ENCODE measurements at places on chromosomes 2 and 18.

- no peak for DNase-seq
Measured at GRCh38 chr2:163655667-163656066, 80.1 kb downstream of the FIGN start.

DNA sequence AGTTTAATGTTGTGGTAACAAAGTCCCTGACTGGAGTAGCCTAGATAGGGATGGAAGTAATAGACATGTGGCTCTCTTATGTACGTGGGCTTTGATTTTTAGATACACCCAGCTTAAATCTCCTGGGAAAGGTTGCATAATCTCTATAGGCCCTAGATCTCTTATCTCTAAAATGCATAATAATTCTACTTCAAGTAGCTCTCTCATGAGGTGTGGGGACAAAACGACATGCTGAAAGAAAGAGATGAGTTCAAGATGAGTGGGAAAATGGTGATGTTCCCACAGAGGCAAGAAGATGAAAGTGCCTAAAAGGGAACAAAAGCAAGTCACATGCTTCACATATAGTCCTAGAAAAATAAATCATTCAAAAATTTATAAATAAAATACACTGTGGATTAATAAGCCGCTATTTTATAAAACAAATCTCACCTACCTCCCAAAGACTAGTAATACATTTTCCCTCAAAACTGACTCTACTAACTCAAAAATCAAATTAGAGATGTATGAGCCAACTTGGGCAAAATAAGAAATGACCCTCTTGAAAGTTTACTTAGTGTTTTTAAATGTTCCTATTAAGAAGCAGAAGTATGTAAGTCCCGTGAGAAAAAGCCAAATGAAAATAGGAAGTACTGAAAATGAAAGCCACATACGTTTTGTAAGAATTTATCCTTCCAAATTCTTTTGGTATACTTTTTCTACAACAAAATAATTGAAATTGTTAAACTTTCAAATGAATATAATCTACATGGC is 148.2 kb upstream of the ITGA4 start:
- no peak for DNase-seq

DNA sequence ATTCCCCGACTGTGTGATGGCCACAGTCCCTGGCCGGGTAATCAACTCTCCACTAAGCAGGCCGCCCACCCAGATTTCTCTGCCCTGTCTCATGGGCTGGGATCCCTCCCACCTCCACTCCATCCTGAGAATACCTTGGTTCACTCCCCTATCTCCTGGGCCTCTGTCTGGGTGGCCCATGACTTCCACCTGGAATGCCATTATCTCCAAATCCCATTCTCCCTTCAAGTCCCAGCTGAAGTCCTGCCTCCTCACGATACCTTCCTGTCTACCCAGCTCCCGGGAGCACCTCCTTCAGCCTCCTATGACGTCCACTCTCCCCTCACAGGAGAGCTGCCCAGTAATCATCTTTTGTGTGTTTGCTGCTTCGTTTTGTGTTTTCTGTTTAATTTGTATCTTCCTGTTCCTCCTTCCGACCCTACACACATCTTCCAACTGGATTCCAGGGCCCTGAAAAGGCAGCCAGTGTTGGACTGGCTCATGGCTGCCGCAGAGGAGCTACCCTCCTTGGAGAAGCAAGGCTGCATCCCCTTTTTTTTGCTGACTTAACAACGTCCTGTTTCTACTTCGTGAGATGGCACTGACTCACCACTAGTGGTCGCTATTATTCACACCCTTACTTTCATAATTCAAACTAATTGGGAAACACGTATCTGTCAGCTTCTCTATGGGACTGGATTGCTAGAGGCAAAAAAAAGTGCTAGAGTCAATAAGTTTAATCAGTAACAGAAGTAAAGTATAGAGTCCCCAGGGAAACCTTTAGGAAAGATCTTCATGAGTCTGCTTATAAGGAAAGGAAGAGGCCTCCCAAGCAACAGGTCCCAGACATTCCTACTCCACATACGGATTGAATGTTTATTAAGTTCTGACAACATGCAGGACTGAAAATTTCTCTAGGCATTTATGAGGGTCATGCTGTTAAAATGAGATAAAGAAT is 171.9 kb upstream of the GATA6 start:
- DNase-seq: no peak

GRCh38 chr2:232949016-232949415 is 64.0 kb downstream of the NGEF start:
- no peak for DNase-seq

GRCh38 chr2:11658208-11659114 is 11.5 kb downstream of the NTSR2 start:
- DNase-seq: no peak

DNA sequence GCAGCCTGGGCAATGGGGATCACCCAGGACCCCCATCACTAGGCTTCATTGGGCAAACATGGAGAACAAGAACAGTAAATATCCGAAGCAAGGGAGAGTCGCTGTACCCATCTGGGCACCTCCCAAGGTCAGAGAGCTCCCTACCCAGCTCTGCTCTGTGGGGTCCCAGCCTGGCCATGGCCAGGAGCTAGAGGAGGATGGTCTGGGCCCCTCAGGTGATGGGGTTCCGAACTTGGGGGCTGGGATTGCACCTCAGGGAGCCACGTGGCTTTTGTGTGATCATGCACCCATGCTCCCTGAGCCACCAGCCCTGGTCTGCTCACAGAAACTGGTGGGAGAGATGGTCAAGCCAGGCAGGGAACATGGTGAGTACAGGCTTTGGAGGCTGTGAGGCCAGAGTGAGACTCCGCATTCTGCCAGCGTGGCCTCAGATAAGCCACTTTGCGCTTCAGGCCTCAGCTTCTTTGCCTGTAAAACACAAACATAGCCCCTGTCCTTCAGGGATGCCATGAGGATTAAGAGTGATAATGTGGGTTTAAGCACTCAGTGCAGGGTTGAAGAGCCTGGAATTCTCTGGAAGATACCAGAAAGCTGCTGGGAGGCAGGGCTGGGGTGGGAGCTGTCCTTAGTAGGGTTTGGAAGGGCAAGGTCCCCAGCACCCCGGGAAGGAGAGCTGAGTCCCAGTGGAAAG is 3.0 kb upstream of the NMUR1 start:
- DNase-seq: no peak

DNA sequence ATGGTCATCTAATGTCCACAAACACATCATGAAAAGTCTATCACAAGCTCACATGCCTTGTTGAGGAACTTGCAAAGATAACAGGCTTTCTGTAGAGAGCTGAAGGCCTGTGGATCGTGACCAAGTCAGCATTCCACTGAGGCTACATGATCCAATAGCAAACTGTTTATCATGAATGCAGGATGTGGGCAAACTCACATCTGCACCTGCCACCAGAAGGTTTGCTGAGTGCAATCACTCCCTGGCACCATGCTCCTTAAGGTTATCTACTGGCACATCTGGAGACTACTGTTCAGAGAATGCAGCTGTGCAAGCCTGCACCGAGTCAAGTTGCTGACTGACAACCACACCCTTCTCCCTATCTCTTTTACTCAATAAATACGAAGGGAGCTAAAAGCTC is 67.3 kb upstream of the ACAA2 start:
- no peak for DNase-seq

GRCh38 chr2:149330127-149331022 is at the start of gene LYPD6:
Gene LYPD6, plus strand, starts transcription at chr2:149330587. Its CDS starts 107,122 bp downstream, at chr2:149437709.
- DNase-seq: peak; percentile 77

GRCh38 chr18:8519102-8519501 is 90.1 kb upstream of the RAB12 start:
- no peak for DNase-seq

GRCh38 chr2:197360744-197361156 is 50.2 kb upstream of the ANKRD44 start:
- no peak for DNase-seq

- DNase-seq: no peak
Measured at GRCh38 chr18:43879415-43879814, 602.1 kb upstream of the SYT4 start.

DNA sequence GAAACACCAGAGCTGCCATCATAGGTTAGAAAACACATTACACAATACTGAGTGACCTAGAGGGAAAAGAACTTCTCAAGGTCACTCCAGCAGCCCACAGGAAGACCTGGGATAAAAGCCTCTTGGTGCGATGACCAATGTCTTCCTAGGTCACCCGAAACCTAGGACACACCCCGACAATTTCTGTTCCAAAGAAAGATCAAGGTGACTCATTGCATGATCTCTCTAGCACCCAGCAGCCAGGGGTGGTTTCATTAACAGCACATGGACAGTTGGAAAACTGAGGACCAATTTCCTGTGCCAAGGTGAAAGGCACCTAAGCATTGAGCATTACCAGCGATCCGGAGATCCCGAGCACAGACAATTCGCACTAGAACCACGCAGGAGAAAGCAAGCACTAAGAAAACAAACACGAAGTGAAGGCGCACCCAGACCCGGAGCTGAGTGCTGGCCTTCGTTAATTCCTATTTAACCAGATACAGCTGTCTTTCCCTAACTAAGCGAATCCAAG is 1.5 kb downstream of the CACNB4 start:
- DNase-seq: no peak

DNA sequence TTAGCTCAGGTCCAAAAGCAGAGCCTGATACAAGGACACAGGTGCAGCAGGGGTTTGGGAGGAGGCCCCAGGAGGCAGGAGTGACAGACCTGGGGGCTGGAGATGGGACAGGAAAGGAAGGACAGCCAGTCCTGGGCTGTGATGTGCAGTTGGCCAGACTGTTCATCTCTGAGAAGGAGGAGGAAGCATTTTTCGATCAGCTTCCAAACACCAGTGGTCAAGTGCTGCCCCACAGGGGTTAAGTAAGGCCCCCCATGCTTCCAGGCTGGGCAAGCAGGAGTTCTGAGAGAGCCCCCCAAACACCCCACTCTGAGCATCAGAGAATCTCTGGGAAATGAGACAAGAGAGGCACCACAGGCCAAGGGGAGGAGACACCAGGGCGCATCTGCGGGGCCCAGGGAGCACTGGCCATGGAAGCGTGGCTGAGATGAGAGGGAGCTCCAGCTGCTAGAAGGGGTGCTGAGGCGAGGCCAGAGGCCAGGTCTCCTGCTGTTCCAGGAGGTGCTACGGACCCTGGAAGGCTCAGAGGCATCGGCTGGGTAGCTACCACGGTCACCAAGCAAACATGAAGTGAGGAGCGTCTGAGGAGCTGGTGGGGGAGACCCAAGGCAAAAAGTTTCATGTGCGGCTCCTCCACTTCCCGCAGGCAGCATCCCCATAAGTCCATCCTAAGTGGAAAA is 5.6 kb upstream of the HDAC4 start:
- DNase-seq: no peak

- DNase-seq: no peak
Measured at GRCh38 chr18:76967721-76968472, 145.5 kb downstream of the ZNF236 start.

DNA sequence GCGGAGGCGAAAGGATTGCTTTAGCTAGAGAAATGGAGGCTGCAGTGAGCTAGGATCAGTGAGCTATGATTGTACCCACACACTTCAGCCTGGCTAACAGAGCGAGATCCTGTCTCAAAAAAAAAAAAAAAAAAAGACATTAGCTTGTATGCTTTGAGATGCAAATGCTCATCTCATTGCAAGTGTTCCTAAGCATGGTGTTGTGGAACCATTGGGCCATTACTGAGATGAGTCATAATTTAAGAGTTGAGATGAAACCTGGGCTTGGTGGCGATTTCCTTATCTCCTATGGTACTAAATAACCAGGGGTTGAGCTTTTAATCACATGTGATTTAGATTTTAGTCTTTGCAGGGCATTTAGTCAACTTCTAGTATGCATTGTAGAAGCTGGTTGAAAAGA is 2.2 kb downstream of the PLEKHA3 start:
- no peak for DNase-seq

DNA sequence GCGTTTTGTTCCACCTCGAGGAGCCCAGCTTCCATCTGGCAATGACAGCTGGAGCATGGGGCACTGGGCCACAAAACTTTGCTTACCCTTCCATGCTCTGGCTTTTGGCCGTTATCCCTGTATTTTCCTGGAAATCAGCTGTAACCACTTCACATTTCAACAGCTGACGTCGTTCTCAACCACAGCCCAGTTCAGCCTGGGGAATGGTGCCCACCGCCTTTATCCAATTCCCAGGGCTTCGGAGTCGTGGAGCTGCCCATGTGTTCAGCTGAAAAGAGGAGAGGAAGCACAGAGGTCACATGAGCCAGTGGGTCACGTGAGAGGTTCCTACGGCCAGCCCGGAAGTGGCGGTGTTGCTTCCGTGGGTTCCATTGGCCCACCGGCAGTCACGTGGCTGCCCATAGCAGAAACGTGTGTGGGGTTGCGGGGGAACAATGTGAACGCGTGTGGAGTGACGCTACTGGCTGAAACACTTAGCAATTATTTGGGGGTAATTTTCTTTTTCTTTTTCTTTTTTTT is 16.7 kb upstream of the EDAR start:
- DNase-seq: no peak

DNA sequence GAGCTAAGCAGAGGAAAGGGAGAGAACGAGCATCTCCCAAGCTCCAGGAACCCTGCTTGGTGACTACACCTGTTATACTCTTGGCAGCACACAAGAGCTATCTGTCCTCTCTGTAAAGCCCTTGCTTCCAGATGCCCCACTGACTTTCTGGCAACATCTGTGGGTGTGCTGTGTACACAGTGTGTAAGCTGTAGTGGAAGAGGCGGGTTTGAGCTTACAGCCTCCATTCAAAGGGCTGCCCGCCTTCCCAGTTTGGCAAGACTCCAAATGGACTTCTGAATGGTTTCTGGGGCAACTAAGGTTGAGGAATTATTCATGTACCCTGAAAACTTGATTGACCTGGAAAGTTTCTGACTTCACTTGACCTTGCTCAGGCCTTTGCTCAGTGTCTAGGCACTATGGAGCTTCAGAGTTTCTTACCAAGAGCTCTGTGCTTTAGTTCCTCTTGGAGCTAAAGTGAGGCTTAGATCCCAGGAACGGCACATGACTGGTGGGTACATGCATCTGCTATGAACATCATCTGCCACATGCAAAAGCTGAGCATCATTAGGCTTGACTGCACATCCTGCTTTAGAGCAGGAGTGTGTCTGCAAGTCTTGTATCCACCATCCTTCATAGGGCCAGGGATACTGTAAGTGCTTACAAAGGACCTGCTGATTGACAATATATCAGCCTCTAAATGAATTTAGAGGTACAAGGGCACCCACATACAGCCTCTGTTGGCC is 290.9 kb upstream of the SIX2 start:
- no peak for DNase-seq
